ENCODE measurements at places on chromosomes 3 and 15.

GRCh38 chr3:60696428-60697125, 554.7 kb downstream of the FHIT start:
- DNase-seq, result no peak

DNA sequence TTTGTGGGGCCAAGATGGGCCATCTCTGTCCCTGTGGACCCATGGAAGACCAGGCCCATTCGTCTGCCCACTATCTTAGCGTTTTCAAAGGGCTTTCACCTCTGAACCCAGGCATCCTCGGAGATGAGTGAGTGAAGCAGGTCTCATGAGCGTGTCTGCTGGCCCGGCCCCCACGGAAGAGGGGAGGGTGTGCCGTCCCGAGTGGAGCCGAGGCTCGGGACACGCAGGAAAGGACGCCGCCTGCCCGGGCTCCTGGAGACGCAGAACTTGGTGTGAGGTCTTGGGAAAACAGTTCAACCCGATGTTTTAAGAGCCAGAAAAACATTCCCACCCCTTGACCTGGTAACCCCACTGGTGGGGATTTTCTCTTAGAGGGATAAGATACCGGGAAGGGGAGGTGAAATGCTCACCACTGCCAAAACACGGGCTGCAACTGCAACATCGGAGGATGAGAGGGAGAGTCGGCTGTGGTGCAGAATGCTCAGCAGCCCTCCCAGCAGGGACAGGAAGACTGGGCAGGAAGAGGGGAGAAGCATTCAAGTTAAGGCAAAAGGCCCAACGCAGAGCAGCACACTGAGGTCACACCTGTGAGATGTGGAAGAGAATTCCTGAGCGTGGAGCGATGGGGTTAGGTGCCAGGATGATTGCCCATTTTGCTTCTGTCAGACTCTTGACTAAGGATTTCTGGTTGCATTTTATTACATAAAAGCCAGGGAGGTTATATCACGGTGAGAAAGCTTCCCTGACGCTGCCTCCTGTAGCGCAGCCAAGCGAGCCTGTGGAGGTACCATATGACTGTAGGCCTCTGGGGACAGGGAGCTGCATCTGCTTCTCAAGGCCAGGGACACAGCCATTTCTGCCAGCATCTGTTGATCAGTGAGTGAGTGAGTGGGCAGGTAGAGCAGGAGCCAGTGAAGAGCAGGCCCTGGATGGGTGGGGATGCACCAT, 14.1 kb upstream of the STAB1 start:
- DNase-seq, result no peak

DNA sequence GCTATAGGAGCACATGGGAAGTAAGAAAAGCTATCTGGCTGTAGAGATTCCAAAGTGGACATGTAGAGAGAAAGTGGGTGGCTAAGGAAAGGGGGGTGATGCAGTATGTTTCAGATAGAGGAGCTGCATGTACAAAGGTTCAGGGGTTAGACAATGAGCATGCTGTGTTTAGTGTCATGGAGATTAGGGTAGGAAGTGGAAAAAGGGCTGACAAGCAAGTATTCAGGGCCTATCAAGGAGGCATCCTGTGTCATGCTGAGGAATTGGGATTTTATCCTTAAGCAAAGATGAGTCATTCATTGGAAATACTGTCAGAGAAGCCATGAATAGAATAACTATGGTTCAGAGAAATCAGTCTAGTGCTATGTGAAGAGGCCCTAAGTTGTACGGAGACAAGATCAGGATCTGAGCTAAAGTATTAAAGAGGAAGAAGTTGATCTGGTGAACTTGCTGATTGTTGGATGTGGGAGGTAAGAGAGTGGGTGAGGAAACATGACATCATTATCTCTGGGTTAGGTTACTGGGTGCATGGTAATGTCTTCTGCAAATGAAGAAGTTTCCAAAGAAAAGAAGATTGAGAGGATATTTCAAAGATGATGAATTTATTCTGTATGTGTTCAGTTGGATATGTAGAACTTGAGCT, 176.7 kb upstream of the GOLIM4 start:
- no peak for DNase-seq

GRCh38 chr15:100783291-100783690, 96.3 kb upstream of the ALDH1A3 start:
- DNase-seq, result no peak

DNA sequence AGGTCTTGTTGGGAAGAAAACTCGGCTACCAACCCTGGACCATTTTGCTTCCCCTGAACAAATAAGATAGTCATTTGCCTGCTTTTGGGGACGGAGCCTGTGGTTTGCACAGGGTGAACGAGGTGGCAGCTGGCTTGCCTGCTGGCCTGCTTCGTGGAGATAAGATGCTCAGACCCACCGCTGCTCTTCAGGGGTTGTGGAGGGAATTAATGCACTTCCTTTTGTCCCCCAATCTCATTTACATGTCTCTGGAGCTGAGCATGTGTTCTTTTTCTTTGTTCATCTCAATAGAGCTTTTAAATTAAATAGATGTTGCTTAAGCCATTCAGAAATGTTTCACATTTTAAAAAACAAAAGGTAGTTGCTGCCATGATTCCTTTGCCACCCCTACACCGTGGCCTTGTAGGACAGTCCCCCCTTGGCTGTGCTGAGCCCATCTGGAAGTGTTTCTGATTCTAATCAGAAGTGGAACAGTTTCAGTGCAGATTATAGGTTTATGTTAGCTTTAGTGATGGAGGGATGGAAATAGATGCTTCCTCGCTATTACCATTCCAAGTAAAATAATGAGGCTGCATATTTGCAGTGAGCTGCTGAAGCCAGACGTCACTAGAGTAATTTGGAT, 25.6 kb downstream of the APBA2 start:
- no peak for DNase-seq

GRCh38 chr15:91940496-91941381, 87.2 kb downstream of the SLCO3A1 start:
- no peak for DNase-seq

DNA sequence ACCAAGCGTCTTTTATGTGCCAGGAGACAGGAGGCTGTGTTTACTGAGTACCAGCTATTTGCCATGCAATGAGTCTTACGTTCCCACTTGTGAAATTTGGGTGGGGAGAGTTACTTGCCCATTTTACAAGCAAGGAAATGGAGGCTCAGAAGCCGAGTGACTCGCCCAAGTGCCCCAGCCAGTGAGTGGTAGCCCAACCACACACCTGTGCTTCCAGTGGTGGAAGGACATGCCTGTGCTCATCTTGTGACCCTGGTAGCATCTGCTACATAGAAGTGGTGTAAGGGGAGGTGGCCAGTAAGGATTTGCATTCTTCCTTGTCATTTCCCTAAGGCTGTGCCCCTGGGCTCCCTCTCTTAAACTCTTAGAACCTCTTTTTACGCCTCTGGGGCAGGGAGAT, 49.3 kb downstream of the FBLN2 start:
- DNase-seq, result no peak

DNA sequence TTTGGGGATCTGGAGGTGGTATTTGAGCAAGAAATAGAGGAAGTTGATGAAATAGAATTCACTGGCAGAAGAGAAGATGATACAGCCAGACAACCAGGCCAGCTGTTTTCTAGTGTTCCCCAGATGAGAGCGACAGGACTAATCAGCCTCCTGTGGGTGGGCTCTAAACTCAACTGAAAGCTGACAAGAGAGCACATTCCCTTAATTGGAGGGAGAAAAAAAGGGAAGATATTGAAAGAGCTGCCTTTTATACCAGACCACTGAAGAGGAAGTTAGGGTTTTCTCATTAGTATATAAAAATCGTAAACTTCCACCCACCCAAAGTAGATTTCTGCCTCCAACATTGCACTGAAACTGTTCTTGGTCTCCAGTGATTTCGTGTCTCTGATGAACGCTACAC, 6.5 kb upstream of the TM4SF19 start:
- no peak for DNase-seq

DNA sequence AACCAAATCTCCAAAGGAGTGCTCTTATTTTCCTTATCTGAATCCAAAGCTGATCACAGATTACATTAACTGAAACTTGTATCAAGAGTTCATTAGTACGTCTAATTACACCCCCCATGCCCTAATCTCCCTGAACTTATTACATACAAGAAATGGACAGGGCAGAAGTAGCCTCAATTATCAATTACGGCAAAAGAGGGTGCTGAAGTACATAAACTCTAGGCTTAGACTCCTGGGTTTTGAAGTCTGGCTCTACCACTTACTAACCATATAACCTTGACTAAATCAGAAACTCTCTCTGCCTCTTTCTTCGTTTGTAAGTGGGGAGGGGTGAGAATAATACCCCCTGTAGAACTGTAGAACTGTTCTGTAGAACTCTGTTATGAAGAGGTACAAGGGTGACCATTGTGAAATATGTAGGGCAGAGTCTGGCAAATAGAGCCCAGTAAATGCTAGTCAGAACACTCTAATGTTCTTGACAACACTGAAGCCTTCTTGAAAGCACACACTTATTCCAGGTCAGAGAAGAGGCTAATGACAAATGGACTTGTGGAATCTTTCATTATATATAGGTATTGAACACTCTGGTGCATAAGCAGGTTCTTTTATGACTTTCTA, 19.6 kb upstream of the OR5K4 start:
- no peak for DNase-seq

DNA sequence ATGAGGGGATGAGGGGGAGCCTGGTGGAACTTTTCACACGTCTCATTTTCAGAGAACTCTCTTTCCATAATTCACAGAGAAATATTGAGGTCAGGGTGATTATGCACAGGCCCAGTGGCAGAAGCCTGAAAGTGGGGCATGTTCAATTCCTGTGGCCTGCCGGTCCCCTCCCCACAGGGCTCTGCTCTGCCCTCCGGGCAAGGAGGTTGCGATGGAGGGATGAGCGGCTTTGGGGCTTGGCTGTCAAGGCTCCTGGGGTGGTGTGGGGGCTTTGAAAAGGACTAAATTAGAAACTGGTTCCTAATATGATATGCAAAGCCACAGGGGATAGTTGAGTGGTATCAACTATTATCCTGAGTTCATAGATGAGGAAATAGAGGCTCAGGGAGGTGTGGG, 9.2 kb upstream of the KY start:
- no peak for DNase-seq

DNA sequence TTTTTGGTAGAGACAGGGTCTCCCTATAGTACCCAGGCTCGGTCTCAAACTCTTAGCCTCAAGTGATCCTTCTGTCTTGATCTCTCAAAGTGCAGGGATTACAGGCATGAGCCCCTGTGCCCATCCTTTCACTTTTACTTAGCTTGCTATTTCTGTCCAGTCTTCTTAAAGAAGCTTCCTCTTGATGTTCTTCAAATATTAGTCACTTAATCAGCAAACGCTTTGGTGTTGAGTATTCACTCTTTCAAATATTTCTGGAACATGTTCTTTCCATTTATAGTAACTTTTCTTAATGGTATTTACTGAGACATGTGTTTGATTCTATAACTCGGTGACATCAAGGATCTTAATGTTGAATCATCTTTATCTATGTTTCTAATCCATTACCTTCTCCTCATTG, 122.1 kb downstream of the CNTN6 start:
- DNase-seq, result peak; percentile 0

DNA sequence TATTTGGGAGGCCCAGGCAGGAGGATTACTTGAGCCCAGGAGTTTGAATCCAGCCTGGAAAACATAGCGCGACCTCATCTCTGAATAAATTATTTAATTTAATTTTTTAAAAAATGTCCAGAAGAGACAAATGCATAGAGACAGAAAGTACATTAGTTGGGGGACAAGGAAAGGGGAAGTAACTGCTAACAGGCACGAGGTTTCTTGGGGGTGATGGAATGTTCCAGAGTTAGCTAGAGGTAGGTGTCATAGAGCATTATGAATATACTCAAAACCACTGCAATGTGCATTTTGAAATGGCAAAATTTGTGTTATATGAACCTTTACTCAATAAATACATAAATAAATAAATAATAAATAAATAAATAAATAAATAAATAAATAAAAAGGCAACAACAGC, 31.7 kb upstream of the CYP11A1 start:
- no peak for DNase-seq

DNA sequence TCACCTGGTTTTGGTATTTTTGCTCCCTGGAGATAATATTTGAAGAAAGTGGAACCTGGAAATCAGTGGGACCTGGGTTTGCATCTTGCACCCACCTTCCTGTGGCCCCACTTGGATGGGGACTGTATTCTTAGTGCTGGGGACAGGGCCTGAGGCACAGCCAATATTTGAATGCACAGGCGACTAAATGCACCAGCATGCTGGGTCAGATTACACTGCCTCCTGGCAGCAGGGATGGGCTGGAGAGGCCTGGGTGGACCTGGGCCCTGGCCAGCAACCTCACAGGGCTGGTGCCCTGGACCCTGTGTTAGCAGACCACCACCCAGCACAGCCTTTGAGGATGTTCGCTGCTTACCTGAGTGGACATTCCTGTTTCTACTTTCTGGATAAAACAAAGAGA, 10.5 kb downstream of the ITIH4 start:
- DNase-seq, result no peak

GRCh38 chr3:58241306-58242044, 3.9 kb downstream of the ABHD6 start:
- no peak for DNase-seq

DNA sequence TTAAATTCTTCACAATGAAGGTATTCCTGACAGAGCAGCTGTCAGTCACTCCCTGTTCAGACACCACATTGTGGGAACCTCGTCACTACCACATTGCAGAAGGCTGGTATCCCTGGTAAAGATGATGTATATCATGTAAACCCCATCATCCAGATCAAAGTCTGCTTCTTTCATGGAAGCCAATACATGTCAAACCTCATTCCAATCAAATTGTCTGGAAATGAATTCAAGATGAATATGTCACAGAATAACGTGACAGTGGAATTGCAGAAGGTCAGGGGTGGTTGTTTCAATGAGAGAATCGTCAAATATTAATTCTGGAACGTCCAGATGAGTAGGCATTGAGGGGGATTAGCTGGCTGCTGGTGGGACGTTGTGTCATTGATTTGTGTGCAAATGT, 4.2 kb downstream of the ZIC4 start:
- DNase-seq, result no peak

GRCh38 chr3:39972508-39972907, 163.1 kb downstream of the MYRIP start:
- DNase-seq, result no peak

DNA sequence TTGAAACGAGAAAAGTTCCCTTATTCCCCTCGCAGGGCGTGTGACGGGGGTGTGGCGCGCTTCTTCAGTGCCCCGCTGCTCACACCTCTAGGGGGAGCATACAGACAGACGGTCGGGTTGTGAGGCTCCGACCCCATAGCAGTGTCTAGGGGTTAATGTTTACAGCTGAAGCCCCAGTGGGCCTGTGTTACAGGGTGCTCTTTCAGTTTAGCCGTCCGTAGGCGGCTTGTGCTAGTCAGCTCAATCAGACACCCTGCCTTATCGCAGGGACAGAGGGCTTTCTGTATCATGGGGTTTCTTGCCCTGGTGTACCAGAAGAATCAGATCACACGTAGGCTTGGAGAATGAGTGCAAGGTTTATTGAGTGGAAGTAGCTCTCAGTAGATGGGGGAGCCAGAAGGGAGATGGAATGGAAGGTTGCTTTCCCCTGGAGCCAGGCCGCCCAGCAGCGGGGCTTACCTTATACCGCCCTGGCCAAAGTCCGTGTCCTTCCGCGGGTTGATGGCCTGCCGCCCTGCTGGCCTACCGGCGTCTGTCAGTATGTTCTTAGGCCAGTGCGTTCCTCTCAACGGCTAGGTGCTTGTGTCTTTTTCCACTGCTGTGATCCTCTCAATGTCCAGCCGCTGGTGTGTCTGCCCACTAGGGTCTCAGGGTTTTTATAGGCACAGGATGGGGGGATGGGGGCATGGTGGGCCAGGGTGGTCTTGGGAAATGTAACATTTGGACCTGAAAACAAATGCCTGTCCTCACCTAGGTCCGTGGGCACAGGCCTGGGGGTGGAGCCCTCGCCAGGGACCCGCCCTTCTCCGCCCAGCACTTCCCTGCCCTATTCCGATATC, 32.2 kb upstream of the ACP3 start:
- no peak for DNase-seq
